ENCODE measurements at places on chromosomes 4 and X. TPM values are rescaled to one million over a fixed set of nuclear protein-coding genes. Genes with fewer than 3 reads are reported as not detected.

CCNA2 gene
- total RNA-seq, result 22.6 TPM

HMX1 gene
- total RNA-seq, result 3.4 TPM

CSAG3 gene
- 0.40 TPM for total RNA-seq

NPY2R gene
- total RNA-seq, result 0.43 TPM

PDLIM3 gene
- total RNA-seq, result 0.93 TPM

IL3RA gene
- not detected for total RNA-seq

CT45A2 gene
- not detected for total RNA-seq

DNA sequence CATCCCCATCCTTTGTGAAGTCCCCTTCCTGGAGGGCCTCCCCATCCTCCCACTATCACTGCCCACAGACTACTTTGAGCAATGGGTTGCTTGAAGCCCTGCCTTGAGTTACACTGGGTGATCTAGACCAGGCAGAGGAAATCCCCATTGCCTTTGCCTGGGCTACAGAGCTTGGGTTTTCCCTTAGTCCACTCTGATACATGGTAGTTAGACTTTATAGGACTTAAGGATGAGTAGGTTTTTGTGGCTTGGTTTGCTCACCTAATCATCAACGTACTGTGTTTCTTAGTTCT, 56.6 kb downstream of the TMEM131L start:
- no peak for DNase-seq

GRCh38 chr4:38145741-38146140, 185.5 kb downstream of the PTTG2 start:
- DNase-seq, result no peak

- no peak for DNase-seq
Measured at GRCh38 chrX:105307762-105308161, 87.3 kb upstream of the TEX13A start.

- no peak for DNase-seq
Measured at GRCh38 chr4:80927420-80927819, 103.1 kb upstream of the BMP3 start.

DNA sequence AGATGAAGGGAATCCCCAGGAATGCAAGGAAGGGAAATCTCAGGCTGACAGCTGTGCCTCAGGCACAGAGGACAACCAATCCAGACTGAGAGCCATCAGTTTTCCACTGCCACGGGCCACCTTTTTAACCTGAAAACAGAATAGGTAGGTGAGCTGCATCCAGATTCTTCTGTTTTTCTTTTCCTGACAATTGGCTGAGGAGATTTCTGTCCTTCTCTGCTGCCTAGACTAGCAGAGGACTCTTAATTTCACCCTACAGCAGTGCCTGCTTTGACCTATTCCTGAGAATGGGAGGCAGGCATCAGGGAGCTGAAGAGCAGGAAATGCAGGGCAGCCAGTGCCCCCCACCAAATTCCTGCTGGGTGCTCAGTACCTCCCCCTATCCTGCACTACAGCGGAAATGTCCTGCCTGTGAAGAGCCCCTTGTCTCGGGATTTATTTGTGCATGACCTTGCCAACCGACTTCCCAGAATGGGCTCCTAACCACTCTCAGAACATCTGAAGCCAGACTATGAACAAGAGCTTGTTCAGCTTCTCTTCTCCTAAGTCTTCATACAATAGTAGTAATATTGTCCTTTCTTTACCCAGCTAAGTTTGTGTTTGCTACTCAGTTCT, 65.1 kb downstream of the CASK start:
- no peak for DNase-seq

GRCh38 chr4:76882630-76883029, 15.3 kb downstream of the SOWAHB start:
- DNase-seq, result no peak

DNA sequence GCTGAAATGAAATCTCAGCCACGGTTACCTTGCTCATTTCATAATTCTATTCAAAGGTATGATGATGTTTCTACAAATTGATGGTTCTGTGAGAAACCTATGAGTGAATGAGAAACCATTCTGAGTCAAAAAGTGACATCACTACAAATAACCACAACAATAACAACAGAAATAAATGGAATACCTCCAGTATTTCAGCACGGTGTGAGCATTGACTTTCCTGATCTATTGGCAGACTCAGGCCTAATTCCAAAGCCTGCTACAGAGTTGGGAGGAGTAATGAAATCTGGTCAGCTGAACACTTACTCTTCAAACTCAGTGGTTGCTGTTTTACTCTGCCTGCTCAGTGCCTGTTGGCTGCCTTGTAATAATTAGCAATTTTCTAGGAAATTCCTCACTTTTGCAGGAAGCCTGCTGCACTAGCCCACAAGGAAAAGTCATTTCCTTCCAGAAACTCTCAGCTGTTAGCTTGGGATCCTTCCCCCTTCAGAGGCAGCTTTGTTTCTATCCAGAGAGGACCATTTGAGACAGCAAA, 18.8 kb upstream of the SYNPO2 start:
- no peak for DNase-seq

DNA sequence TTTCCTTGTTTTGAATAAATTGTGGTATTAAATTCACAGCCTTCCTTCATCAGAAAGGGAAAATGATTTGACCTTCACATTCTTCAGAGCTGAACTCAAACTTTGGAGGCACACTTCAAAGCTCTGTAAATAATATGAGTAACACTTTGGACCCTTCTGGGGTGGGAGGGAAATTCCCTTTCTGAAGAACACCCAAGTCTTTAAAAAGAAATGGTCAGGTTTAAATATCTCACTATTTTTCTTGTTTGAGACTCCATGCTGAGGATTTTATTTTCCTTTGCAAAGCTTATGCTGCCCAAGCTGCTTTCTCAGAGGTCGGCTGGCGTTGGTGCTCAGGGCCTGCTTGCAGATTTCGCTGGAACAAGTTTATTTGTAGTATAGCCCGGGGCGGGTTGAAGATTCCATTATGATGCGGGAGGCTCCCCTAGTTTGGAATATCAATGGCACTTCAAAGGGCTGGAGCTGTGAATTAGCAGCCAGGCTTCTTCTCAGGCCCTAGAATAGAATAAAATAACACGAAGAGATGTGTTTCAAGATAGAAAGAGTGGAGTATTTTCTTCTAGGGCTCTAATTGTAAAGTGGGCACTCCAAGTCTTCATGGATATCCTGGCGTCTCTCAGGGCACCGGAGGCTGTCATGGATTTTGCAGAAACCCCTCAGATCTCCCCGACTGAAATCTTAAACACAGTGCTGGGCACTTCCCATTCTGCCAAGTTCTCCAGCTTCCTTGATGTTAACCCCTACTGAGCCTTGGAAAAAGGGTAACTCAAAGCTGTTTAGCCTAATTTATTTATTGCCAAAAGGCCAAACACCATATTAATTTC, 315.6 kb downstream of the GPAT3 start:
- DNase-seq, result no peak

GRCh38 chrX:11080741-11081305, 30.3 kb upstream of the HCCS start:
- no peak for DNase-seq

GRCh38 chr4:98928131-98928504, 815 bp downstream of the EIF4E start:
- peak; percentile 74 for DNase-seq

DNA sequence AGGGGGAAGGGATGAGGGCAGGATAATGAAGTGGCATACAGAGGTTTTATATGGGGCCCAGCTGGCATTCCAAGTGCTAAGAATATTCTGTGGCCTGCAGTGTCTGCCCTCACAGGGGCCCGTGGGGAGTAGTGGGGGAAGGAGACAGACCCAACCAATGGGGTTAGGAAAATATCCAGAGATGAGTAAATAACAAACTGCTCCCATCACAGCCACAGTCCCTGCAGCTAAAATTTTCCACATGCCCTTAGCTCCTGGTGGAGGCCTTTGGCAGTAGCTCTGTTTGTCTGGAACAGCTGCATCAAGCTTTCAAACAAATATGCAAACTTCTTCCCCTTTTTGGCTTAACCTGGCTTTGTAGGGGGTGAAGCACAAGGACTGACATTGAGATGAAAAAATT, 3.1 kb downstream of the SRPX2 start:
- no peak for DNase-seq

DNA sequence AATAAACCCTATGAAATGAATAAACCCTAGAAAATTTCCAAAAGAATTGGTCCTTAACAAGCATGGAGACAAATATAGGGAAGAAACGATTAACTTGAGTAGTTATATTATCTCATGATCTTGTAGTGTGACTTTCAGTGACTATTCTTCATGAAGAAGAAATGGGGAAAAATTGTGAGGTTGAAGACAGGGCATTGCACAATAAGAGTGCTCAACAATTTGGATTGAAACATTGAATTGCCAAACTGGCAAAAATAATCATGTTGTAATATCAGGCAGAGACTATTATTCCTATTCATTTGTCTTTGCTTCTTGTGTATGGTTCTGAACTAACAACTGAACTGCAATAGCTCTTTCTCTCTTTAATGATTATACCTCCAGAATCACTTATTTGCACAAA, 605.1 kb downstream of the PCDH7 start:
- no peak for DNase-seq

- no peak for DNase-seq
Measured at GRCh38 chr4:83568062-83568461, 32.2 kb downstream of the GPAT3 start.

DNA sequence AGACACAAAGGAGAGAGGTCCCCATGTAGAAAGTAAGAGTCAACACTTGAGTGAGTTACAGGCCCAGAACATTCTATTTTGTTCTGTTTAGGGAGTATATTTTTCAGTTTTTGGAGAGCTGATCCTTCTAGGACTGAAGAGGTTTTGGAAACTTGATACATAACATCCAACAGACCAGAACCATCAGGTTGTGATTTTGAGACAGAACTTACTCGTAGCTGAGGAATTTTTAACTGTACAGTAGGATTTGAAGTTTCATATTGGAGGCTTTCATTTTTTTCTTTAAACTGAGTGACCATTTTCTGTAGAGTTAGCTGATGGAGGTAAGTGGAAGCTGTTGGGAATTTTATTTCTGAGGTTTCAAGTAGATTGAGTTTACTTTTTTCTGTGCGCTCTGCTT, 73.3 kb downstream of the NCAPG start:
- no peak for DNase-seq

- DNase-seq, result no peak
Measured at GRCh38 chr4:16158504-16158852, 67.8 kb downstream of the TAPT1 start.

DNA sequence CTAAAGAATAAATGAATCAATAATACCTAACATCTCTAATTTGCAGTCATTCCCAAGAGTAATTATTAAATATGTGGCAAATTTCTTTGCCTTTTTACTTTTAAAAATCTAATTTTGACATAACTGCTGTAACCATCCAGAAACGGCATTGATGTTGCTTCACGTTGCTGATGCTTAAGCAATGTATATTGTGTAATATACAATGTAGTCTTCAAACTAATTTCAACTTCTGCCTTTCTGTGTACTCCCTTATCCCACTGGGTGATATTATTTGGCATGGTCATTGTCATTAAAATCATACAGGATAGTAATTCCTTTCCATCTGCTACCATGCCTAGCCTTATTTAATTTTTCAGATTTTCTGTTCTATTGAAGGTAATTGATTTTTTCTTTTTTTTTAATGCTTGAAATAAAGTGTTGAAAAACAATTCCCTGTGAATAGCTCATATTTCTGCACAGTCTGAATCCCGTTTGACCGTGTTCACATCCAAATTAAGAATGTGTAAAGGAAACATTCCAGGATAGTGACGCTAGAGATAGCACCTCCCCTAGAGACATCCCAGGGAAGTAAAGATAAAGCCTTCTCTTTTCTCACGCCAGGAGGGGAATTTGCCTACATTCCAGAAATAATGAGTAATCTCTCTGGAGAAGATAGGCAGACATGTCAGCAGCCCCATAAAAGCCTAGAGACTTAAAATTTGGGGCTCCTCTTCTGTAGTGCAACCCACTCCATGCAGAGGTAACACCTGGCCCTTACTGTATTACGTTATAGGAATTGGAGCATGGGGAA, 8.6 kb downstream of the FAM200B start:
- no peak for DNase-seq

DNA sequence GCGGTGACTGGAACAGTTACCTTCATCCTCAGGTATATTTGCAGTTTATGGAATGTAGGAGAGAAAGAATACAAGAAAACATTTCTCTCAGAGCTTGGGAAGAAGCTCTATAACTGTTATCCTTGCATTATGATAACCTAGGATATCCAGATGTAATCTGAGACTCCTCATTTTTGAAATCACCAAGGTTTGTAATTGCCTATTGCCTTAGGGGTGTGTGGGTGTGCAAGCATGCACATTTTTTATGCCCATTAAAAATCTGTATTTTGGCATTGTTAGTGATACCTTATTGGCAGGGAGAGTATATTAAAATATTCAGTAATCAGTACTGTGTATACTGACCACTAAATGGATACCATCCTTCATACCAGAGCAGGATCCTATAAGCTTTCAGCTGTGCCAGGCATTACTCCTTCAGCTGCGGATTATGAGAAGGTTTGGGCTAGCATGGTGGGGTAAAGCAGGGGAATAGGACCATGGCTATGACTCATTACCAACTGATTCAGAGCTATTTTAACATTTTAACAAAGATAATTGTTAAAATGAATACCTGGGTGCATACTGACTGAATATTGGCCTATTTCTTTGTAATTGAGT, 8.3 kb downstream of the SEC24B start:
- DNase-seq, result no peak

DNA sequence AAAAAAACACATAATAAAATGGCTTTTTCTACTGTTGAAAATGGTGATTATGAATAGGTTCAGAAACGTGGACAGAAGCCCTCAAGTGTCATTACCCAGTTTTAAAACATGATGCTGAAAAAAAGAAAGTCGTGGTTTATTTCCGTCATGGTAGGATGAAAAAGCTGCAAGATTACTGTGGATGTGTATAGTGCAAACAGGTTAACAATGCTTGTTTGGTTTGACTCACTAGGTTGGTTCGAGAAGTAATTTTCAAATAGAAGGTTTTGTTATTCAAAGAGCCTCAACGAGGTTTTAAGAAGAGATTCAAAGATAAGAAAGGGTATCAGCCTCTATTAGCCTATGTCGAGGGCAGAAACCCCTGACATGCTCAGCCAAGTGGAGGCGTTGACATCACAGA, 2.5 kb upstream of the RXFP1 start:
- no peak for DNase-seq

DNA sequence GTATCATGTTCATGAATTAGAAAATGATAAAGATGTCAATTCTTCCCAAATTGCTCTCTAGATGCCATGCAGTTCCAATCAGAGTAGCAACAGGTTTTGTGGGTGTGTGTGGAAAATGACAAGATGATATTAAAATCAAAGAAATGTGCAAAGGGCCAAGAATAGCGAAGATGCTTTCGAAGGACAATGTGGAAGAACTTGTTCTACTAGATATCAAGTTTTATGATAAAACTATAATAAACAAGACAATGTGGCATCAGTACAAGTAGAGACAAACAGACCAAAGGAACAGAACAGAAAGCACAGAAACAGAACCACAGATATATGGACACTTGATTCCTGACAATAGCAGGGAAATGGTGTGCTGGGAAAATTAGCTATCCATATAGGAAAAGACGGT, 9.0 kb downstream of the TAB3 start:
- no peak for DNase-seq

Measured in type B pancreatic cell (in vitro differentiated cells).